ENCODE measurements at places on chromosomes 6 and 20.

GRCh38 chr6:106629859-106630163 is 433 bp downstream of the QRSL1 start:
- DNase-seq = no peak

DNA sequence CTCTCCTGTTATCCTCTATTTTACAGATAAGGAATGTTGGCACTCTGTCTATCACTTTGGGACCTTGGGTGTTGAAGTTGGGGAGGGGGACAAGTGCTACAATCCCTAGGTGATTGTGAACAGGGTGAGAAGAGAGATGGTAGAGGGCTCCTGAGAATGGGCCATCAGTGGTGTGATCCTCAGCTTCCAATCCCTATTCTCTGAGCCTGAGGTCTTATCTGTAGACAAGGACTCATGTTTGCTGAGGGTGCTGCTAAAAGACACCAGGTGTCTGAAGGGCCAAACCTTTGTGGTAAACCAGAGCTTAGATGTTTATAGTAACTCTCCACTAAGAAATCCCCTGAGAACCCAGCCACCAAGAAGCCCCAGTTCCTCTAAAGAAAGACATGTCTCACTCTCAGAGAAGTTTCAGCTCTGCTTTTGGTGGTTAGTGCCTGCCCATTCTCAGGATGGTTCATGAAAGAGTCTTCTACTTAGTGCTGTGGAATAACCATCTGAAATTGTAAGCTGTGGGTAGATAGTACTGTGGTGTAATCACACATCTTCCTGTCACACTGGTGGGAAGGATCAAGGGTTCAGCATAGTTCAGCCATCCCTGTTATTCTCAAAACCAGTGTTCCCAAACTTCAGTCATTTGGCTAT is 58.2 kb upstream of the IL20RA start:
- DNase-seq = peak; percentile 16

- no peak for DNase-seq
These were observed 6.0 kb upstream of the IER3 start for GRCh38 chr6:30750379-30750668.

- DNase-seq = no peak
These were observed 631 bp downstream of the PLCB1 start for GRCh38 chr20:8132484-8133309.

- no peak for DNase-seq
These were observed 14.9 kb downstream of the ADTRP start for GRCh38 chr6:11763460-11764249.

DNA sequence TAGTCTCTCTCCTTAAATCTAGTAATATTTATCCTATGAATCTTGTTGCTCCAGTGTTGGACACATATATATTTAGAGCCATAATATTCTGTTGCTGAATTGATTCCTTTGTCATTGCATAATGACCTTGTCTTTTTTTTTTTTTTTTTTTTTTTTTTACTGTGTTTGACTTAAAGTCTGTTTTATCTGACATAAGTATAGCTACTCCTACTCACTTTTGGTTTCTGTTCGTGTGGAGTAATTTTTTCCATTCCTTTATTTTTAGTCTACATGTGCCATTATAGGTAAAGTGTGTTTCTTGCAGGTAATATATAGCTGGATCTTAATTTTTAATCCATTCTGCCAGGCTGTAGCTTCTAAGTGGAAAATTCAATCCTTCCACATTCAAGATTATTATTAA is 166.5 kb downstream of the GMDS start:
- no peak for DNase-seq

DNA sequence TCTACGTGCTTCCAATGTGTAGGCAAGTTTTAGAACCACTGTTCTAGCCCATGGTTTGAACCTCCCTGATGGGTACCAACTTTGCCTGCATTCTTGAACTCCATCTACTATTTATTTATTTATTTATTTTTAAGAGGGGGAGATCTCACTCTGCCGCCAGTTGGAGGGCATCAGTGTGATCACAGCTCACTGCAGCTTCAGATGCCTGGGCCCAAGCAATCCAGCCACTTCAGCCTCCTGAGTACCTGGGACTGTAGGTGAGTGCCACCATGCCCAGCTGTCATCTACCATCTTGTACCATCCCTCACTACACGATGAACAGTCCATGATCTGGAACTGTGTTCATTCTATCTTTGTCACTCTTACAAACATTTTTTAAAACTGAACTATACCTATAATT is 28.2 kb downstream of the HLA-F start:
- no peak for DNase-seq

DNA sequence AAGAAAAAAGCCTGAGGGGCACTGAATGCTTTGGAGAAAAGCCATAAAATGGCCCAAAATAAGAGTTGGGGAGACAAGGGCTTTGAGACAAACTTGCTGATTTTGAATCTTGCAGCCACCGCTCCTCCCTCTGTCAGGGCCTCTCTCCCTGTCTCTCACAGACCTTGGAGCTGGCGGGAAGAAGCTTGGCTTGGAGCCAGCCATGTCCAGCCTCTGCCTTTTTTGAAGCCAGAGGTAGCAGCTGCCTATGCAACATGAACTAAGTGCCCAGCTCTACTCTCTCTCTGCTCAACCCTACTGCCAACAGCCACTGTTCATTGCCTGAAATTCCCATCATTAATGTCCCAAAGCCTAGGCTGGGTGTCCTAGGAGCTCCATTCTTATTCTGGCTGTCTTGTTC is 63.7 kb upstream of the CTNNBL1 start:
- no peak for DNase-seq

GRCh38 chr6:103284835-103285234 is 1574.9 kb downstream of the HACE1 start:
- no peak for DNase-seq

- no peak for DNase-seq
These were observed 36.4 kb upstream of the SLC35F1 start for GRCh38 chr6:117870486-117871242.

- DNase-seq = no peak
These were observed 111.8 kb upstream of the CENPW start for GRCh38 chr6:126227833-126228702.

DNA sequence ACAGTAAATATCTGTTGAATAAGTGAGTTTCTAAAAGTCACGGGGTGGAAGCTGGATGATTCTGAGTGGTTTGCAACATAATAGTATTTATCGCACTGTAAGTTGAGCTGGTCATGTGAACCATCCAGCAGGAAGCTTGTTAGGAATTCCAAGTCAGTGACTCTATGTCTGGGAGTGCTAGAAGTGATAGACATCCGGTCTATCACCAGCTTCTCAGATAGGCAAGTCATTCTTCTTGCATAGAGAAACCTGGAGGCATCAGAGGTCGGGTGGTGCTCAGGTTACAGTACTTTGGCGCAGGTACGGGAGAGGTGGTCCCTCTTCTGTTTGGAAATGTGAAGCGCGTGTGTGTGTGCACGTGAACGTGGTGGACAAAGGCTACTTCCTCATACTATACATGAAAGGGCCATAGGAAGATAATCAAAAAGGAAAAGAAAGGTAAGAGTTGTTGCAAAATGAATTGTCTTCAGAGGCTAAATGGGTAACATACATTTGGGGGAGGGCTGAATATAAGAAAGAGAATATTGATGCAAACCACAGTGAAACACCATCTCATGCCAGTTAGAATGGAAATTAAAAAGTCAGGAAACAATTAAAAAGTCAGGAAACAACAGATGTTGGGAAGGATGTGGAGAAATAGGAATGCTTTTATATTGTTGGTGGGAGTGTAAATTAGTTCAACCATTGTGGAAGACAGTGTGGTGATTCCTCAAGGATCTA is 299.3 kb upstream of the ZFP64 start:
- no peak for DNase-seq

DNA sequence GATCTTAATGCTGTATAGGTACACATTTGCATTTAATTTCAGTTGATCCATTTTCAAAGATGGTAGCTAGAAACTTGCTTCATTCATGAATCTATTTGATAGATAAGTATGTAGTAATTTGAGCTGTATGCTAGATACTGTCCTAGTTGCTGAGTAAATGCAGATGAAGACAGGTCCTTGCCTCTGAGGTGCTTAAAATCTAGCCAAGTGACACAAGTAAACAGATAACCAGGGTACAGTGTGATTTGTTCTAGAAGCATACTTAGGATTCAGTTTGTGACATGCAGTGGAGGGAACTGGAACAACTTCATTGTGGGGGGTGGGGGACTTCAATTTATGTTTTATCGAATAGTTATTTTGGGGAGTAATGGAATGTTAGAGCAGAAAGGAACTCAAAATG is 9.2 kb downstream of the CHMP4B start:
- DNase-seq = no peak

GRCh38 chr20:57868310-57868709 is 158.5 kb upstream of the PMEPA1 start:
- no peak for DNase-seq

DNA sequence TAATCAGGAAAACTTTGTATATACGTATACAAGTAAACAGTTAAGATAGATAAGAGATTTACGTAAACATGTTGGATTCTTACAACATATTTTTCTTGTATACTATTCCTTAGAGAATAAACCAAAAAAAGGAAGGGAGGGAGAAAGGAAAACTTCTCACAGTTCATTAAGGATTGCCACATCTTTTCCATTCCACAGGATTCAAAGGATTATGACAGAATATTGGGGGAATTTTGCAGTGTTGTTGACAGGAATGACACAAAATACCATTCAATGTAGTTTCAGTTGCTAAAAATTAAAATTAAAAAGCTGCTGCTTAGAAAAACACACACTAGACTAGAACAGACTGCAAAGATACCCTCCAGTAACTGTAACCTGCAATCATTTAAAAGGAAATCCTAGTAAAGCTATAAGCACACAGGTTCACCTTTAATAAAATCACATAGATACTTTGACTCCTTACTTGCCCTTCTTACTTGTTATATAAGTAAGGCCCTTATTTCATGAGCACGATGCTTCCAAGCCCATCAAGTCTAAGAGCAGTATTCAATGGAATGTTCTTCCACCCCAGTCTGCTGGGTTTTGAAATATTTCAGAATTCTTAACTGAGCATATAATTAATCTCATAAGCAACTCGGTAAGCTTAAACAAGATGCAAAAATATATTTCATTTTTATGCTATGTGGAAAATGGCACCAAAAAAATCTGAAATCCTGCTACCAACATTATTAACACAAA is 107.8 kb downstream of the SMLR1 start:
- DNase-seq = no peak

DNA sequence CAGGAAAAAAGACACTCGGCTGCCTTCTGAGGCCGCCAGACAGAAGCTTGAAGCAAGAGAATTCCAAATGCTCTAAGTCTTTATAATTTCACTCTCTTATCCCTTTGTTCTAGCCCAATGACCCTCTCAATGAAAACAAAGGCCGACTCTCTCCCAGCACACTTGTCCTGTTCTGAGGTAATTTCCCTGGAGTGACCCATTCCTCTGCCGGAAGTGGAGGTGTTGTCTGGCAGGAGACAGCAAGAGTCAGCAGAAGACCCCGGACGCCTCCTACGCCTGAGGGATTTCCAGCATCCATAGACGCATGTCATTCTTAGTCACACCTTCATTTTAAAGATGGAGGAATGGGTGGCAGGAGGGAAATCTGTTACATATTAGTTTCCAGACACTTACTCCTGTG is 110.3 kb downstream of the SOD2 start:
- DNase-seq = no peak

GRCh38 chr20:38805958-38806854 is 709 bp downstream of the PPP1R16B start:
- peak; percentile 43 for DNase-seq

- DNase-seq = no peak
These were observed 8.5 kb downstream of the NDUFAF4 start for GRCh38 chr6:96889146-96889545.

DNA sequence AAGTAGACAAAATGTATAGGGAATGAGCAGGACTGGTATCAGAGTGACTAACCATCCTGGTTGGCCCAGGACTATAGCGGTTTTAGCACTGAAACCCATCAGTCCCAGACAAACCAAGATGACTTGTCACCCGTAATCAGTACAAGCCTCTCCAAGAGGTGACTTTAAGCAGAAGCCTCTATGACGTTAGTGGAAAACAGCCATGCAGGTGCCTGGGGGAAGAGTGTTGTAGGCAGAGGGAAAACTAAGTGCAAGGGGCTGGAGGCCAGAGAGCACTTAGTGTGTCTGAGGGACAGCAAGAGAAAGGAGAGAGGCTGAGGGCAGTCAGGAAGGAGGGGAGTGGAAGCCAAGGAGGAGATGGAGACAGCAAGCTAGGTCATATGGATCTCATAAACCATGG is 2.1 kb downstream of the SGK2 start:
- DNase-seq = no peak

GRCh38 chr6:86756640-86757229 is 180.6 kb upstream of the HTR1E start:
- no peak for DNase-seq

DNA sequence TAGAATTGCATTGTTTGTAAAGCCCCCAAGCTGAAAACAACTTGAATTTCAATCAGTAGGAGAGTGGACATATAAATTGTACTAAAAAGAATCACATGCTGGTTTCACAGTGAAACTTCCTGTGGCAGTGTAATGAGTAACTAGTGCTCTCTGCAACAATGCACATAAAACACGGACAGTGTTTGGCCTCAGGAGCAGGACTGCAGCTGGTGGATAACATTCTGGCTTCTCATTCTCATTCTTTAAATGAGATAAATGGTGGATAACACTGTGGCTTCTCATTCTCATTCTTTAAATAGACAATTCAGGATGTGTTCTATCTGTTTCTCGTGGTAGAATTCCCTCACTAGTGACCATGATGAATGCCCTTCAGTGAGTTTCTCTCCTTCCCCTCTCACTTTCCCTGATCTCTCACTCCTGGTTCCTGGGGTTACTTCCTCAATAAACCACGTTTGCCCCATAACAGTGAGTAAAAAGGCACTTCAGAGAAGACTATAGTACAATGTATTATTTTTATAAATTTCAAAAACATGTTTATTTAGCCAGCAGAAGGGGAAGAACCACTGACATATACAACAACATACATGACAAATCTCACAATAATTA is 59.9 kb downstream of the SLC22A2 start:
- no peak for DNase-seq

DNA sequence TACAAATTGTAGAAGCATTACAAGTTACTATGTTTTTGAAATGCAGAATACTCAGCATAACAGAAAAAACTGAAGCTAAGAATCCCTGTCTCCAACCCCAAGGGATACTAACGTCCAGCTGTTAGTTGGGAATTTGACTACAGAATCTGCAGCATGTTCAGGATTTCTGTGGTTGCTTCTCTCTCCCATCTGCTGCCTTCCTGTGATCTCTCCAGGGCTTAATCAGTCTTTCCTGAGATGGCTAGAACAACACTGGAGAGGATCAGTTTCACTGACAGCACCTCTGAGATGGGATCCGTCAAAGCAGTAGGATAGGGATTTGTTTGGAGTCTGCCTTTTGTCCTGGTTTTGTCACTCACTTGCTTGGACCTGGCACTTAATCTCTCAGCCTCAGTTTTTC is 73.3 kb upstream of the NUP153 start:
- DNase-seq = no peak

GRCh38 chr6:151399679-151400078 is 8.3 kb upstream of the ZBTB2 start:
- DNase-seq = no peak

GRCh38 chr6:7878401-7878964 is 32.1 kb downstream of the TXNDC5 start:
- no peak for DNase-seq

- DNase-seq = no peak
These were observed 173.1 kb downstream of the HS3ST5 start for GRCh38 chr6:114169763-114170162.

Measured in GM12891 (cell line).